ENCODE measurements at places on chromosomes 11 and 22.

DNA sequence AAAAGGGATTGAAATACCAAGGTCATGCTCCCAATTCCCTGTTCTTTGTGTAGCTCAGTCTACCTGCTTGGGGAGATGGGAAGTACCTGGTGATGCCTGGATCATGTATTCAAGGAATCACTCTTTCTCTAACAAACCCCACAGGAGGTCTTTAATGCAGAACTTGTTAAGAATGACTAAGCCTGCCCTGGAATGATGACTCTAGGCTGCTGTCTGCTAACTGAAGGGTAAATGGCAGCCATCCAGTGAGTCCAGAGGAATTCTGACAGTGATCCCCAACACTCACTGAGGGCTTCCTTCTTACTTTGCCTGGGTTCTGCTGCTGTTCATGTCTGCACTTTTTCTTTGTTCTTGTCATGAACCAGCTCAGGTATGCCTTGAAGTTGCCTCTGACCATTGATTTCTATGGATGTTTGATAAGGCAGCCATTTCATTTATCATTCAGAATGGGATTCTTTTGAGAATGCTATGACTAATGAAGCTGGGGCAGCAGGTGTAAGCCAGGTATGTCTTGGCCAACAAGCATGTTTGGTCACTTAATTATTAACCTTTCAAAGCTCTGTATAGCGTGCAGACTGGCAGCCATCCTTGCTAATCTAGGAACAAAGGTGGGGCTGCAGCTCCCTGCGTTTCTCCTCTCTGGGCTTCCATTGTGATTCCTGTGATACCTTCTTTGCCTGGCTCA, 11.4 kb downstream of the PRSS23 start:
- no peak for DNase-seq
- peak overlapping the region; percentile 95 for H3K27ac ChIP-seq
- peaks cover 45% of the 10 kb centered on the region for H3K36me3 ChIP-seq
- H3K27me3 ChIP-seq = no peaks in the 10 kb centered on the region
- no peaks in the 10 kb centered on the region for H3K4me1 ChIP-seq

GRCh38 chr22:45007391-45008185, 2.2 kb downstream of the PHF21B start:
- peak overlapping the region; percentile 64 for H3K4me3 ChIP-seq
- H3K27me3 ChIP-seq = peaks cover 37% of the 10 kb centered on the region
- no peaks in the 10 kb centered on the region for H3K36me3 ChIP-seq
- no peak overlapping the region for H3K27ac ChIP-seq
- no peaks in the 10 kb centered on the region for H3K4me1 ChIP-seq
- peak; percentile 91 for DNase-seq

DNA sequence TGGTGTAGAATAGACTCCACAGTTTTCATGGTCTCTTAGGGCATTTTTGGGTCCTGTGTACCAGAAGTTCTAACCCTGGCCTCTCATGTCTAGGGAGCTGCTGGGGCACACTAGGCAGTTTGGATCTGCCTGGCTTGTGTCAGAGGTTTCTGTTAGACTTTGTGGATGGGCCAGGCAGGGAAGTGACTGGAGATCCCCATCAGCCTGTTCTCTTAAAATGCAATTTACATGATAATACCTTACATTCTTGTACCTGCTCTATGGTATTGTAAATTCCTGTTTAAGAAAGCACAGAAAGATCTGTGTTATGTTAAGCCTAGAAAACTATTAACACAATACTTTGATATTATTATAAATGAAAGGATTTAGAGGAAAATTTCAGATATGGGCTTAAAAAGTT, 104.0 kb downstream of the ARHGAP42 start:
- no peaks in the 10 kb centered on the region for H3K4me1 ChIP-seq
- H3K27me3 ChIP-seq = no peaks in the 10 kb centered on the region
- DNase-seq = no peak
- H3K36me3 ChIP-seq = no peaks in the 10 kb centered on the region
- H3K27ac ChIP-seq = no peak overlapping the region

- no peak overlapping the region for H3K4me3 ChIP-seq
- DNase-seq = no peak
- H3K27me3 ChIP-seq = no peaks in the 10 kb centered on the region
- peaks cover 31% of the 10 kb centered on the region for H3K4me1 ChIP-seq
- no peak overlapping the region for H3K27ac ChIP-seq
Measured at GRCh38 chr22:42955848-42956247, 59.1 kb downstream of the PACSIN2 start.

DNA sequence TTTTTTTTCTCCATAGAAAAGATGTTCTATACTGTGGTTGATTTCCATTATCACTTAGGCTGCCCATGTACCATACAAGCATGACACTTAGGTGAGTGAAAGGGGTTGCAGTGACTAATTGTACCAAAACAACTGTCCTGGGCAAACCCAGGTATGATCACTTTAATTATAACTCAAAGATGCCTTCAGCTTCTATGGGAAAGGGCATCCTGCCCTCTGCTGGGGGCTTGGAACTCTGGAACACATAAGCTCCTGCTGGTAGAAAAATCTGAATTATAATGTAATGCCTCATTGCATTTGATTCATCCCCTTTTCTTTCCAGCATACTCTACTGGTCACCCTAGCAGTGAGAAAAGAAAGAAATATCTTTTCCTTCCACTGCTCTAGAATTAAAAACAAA, 206.3 kb downstream of the DDX10 start:
- peak; percentile 11 for DNase-seq
- no peaks in the 10 kb centered on the region for H3K36me3 ChIP-seq

GRCh38 chr11:77046060-77046501, 11.9 kb downstream of the B3GNT6 start:
- peaks cover 6% of the 10 kb centered on the region for H3K4me1 ChIP-seq
- no peak overlapping the region for H3K27ac ChIP-seq
- H3K27me3 ChIP-seq = no peaks in the 10 kb centered on the region
- peak overlapping the region; percentile 22 for H3K4me3 ChIP-seq
- no peaks in the 10 kb centered on the region for H3K36me3 ChIP-seq

DNA sequence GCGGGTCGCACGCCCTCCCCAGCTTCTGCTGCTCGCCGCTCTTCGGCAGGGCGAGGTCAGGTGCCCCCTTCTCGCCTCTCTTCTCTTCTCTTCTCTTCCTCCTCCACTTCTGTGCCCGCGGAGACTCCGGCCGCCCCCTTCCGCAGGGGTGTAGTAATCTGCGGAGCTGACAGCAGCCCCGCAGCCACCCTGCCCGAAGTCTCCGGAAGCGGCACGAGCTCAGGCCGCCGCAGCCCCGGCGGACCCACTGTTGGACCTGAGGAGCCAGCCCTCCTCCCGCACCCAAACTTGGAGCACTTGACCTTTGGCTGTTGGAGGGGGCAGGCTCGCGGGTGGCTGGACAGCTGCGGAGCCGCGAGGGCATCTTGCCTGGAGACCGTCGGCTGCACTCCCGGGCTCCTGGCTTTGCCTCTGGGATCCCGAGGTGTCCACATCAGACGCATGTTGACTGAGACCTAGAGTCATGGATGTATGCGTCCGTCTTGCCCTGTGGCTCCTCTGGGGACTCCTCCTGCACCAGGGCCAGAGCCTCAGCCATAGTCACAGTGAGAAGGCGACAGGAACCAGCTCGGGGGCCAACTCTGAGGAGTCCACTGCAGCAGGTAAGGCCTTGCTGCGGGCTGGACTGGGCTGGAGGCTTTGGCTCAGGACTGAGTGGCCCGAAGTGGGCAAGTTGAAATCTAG, 486 bp downstream of the STIM1 start:
- no peaks in the 10 kb centered on the region for H3K27me3 ChIP-seq
- H3K36me3 ChIP-seq = no peaks in the 10 kb centered on the region
- H3K4me1 ChIP-seq = peaks cover 28% of the 10 kb centered on the region
- no peak for DNase-seq

- no peaks in the 10 kb centered on the region for H3K27me3 ChIP-seq
- H3K27ac ChIP-seq = peak overlapping the region; percentile 92
- peaks cover 3% of the 10 kb centered on the region for H3K4me1 ChIP-seq
- peak; percentile 80 for DNase-seq
- H3K36me3 ChIP-seq = no peaks in the 10 kb centered on the region
Measured at GRCh38 chr11:44868021-44868420, 82.7 kb downstream of the TP53I11 start.

DNA sequence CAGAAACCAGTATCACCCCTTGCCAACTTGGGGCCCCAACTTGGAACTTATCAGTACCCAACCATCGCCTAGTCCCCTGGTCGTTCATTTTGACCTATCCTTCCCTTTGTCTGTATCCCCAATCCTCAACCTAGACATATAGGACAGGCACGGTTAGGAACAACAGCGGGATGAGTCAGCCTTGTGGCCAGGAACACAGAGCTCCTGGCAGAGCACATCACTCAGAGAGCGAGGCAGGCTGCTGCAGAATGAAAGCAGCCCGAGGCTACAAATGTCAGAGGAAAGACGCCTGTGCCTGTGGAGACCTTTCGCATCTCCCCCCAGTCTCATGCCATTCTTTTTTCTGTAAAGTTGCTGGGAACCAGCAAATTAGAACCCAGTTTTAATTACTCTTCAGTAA, 14.6 kb downstream of the DKK3 start:
- peak overlapping the region; percentile 99 for H3K27ac ChIP-seq
- H3K4me3 ChIP-seq = peak overlapping the region; percentile 18
- peaks cover 74% of the 10 kb centered on the region for H3K4me1 ChIP-seq
- H3K36me3 ChIP-seq = peaks cover 48% of the 10 kb centered on the region

- H3K27me3 ChIP-seq = no peaks in the 10 kb centered on the region
- no peak overlapping the region for H3K4me3 ChIP-seq
- H3K4me1 ChIP-seq = no peaks in the 10 kb centered on the region
- no peak for DNase-seq
- no peak overlapping the region for H3K27ac ChIP-seq
Measured at GRCh38 chr11:9341638-9342178, 27.3 kb upstream of the TMEM41B start.

GRCh38 chr11:77568916-77569675, 20.7 kb upstream of the AQP11 start:
- no peaks in the 10 kb centered on the region for H3K4me1 ChIP-seq
- no peak overlapping the region for H3K27ac ChIP-seq
- H3K27me3 ChIP-seq = no peaks in the 10 kb centered on the region
- no peak overlapping the region for H3K4me3 ChIP-seq
- no peak for DNase-seq

DNA sequence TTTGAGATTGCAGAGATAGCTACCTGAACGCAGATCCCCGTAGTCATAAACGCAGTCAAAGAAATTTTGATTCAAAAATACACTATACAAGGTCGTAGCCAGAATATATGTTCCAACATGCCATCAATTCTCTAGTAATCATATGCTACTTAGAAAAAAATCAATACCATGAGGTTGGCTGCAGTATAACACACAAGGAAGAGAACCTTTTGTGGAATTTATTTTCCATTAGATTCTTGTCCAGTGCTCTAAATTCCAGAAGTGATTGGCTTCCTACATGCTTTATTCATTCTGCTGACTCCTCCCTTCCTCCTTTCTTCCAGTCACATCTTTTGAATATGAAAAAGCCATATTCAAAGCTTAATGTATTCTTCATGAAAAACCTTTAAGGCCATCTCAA, 189.9 kb downstream of the NTM start:
- no peak overlapping the region for H3K4me3 ChIP-seq
- H3K4me1 ChIP-seq = no peaks in the 10 kb centered on the region
- H3K27ac ChIP-seq = no peak overlapping the region
- H3K27me3 ChIP-seq = no peaks in the 10 kb centered on the region
- H3K36me3 ChIP-seq = no peaks in the 10 kb centered on the region
- no peak for DNase-seq

- no peak overlapping the region for H3K4me3 ChIP-seq
- no peak overlapping the region for H3K27ac ChIP-seq
- no peaks in the 10 kb centered on the region for H3K27me3 ChIP-seq
- H3K4me1 ChIP-seq = no peaks in the 10 kb centered on the region
- DNase-seq = no peak
Measured at GRCh38 chr11:97973352-97973857, 1047.3 kb upstream of the CNTN5 start.

- H3K36me3 ChIP-seq = no peaks in the 10 kb centered on the region
- H3K4me3 ChIP-seq = no peak overlapping the region
- no peaks in the 10 kb centered on the region for H3K27me3 ChIP-seq
- no peak overlapping the region for H3K27ac ChIP-seq
- H3K4me1 ChIP-seq = no peaks in the 10 kb centered on the region
Measured at GRCh38 chr22:33723915-33724314, 196.4 kb downstream of the LARGE1 start.

DNA sequence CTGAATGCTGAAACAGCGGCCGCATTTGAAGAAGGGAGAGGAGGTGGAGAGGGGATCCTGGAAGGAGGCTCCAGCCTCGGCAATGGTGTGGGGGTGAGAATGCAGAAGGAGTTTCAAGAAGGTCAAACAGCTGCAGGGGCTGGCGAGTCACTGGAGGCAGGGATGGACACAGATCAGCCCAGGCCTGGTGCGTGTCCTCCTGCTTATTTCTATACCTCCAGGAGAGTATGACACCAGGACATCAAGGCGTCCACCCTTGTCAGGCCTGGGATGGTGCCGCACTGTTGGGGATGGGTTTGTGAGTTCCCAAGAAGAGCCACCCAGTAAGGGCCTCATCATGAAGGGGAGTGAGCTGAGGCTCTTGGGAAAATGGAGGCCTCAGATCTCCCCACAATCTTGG, 23.1 kb downstream of the IGLL1 start:
- DNase-seq = no peak
- H3K27ac ChIP-seq = no peak overlapping the region

DNA sequence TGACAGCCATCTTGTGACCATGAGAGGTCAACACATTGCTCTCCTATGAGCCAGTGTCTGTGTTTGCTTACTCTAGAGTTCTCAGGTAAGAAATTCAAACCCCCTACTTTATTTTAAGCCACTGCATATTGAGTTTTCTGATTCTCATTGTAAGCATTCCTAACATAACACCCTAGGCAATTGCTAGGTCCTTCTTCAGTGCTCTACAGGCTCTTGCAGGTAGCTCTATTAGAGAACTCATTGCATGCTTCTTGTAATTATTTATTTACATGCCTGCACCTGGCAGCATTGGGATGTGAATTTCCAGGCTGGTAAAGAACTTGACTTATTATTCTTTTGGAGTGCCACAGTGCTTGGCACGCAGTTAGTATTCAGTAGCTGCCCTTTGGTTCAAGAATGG, 288.8 kb upstream of the SYN3 start:
- no peaks in the 10 kb centered on the region for H3K36me3 ChIP-seq
- DNase-seq = no peak
- H3K27ac ChIP-seq = no peak overlapping the region
- H3K4me1 ChIP-seq = no peaks in the 10 kb centered on the region

- no peaks in the 10 kb centered on the region for H3K36me3 ChIP-seq
- DNase-seq = no peak
- no peak overlapping the region for H3K4me3 ChIP-seq
Measured at GRCh38 chr11:132914600-132914999, 617.7 kb downstream of the OPCML start.

All from SK-N-SH (cell line).